Kasumi-1 (cell line): ENCODE measurements at places on chromosomes 11 and 22.

DNA sequence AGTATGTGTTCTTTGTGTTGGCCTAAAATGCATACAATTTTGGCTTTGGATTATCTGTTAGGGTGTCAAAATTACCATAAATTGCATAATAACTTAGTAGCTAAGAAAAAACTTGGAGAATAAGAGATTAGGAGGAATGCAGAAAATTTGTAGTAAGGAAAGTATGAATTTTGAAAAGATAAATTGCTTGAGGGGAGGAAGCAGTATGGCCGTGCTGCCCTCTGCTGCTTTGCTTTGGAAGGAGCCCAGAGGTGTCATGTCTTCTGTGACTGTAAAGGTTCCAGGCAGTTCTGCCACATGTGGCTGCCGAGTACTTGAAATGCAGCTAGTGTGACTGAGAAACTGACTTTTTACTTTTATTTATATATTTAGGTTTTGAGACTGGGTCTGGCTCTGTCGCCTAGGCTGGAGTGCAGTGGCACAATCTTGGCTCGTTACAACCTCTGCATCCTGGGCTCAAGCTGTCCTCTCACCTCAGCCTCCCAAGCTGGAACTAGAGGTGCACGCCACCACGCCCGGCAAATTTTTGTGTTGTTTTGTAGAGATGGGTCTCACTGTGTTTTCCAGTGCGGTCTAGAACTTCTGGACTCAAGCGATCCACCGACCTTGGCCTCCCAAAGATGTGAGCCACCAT lies 1.8 kb downstream of the ADSL start:
- peak; percentile 81 for DNase-seq

GRCh38 chr22:38429499-38430068 lies 25.4 kb downstream of the KCNJ4 start:
- DNase-seq: no peak

GRCh38 chr11:107929611-107930200 lies 1.5 kb downstream of the RAB39A start:
- no peak for DNase-seq

DNA sequence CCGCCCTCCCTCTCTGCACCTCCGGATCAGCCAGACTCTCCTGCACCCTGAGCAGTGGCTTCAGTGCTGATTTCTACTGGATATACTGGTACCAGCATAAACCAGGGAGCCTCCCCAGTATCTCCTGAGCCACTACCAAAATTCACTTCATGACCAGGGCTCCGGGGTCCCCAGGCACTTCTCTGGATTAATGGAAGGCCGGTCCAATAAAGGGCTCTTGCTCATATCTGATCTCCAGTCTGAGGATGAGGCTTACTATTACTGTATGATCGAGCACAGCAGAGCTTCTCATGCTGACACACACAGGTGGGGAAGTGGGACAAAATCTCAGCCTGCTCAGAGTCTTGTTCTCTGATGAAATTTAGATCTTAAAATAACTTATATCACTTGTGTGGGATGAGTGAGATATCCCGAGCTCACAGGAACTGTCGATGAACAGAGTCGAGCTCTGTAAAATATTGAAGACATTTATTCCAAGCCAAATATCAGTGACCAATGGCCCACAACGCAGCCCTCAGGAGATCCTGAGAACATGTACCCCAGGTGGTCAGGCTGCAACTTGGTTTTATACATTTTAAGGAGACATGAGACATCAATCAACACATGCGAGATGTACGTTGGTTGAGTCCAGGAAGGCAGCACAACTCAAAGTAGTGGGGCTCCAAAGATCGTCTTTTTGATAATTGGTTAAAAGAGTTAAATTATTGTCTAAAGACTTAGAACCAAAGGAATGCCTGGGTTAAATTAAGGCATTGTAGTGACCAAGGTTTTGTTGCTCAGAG lies 93.0 kb upstream of the TOP3B start:
- no peak for DNase-seq

DNA sequence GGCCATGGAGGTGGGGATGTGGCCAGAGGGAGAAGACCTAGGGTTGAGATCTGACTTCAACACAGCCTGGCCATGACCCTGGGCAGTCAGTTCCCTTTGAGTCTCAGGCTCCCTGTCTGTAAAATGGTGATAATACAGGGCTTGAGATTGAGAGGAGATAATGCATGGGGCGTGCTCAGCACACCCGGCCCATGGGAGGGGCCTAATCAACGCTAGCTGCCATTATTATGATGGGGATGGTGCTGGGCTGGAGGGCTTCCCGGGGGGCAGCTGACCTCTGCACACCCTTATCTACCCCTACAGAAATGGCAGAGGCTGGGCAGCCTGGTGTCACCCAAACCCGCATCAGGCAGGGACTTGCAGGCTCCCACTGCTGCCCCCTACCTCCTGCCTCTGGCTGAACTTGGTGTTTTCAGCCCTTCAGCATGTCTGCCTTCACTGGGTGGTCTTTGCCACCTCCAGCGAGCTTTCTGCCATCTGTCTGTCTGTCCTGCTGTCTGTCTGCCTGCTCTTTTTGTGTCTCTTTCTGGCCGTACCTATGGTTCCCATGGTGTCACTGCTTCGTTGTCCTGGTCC lies 84.5 kb downstream of the CACNA1I start:
- DNase-seq: no peak

DNA sequence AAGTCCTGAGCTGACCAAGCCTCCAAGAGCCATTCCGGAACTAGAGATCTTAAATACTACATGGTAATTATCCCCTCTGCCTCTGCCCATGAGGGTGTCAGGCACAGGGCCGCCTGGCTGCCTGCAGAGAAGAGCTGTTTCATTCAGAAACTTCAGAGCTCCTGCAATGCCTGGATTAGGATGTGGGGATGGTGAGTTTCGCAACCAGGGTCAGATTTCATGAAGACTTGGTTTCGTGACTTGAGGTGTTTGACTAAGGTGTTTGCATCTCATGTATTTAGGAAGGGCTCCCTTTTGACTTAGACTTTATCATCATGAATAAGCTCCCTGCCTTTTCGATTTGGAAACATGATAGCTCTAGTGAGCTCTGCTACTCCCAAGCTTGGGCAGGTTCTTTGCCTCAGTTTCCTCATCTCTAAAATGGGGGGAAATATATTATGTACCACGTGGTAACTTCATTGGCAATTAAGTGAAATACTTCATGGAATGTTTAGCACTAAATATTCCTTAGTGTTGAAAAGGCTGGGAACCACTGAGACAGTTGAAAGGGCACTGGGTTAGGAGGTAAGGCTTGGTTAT lies 9.1 kb downstream of the TIMP3 start:
- no peak for DNase-seq

- no peak for DNase-seq
These were observed 124.9 kb downstream of the MN1 start for GRCh38 chr22:27676545-27677213.

DNA sequence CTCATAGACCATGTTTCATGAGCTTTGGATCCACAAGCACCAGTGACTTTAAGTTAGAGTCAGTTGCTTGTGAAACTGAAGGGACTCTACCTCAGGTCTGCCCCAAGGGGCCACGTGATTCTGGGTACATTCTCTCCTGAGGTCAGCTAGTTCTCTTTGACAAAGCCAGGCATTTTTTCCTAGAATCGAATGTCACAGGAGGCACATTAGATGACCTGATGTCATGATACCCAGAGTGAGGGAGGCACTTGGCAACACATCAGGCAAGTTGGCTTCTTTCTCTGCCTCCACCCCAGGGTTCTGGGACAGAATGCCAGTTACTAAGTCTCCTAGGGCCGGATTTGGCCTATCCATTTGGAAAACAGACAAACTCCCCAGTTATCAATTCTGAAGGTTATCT lies 93.0 kb downstream of the APIP start:
- no peak for DNase-seq

DNA sequence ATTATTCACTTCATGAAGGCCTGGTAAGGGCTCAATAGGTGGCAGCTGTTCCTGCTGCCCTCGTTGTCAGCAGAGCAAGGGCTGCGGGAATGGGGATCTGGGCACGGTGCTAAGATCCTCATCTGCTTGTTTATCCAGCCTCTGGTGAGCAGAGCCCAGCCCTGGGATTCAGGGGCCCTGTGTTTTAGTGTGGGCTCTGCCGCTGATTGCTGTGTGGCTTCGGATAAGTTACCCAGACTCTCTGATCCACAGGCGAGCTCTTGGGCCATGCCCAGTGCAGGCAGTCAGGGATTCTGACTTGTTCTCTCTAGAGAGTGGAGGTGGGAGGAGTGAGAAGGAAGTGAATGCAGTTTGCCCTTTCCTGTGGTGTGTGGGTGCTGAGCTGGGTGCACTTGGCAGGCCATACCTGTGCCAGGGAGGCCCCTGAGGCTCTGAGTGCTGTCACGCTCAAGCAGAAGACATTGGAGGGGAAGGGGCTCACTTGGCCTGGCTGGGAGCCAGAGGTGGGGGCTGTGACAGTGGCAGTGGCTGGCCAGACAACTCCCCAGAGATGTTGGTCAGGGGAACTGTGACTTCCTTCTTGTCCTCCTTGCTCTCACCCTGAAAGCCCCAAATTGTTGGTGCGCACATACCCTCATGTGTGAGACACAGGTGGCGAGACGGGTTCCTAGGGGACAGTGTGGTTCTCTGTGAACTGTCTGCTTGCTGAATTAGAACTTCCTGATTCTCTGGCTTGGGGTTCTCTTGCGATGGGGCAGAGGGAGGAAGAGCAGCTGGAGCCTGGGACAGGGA lies 43.7 kb downstream of the CD82 start:
- DNase-seq: peak; percentile 33

DNA sequence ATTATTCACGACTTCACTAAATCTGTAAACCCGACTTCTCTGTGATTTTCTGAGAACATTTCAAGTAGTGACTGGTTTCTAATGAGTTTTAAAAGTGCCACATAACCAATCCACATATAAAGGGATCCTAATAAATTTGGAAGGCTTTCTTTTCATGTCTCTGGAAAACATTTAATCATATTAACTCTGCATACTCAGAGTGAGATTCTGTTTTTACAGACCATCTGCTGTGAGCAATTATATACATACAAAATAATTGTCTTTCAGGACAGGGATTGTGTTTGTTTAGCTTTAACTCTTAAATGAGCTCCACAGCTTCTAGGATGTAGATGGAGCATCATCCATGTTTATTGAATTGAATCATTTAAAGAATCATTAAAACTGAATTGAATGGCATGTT lies 65.1 kb downstream of the PRMT3 start:
- DNase-seq: no peak

- DNase-seq: no peak
These were observed 5.4 kb downstream of the PAX6 start for GRCh38 chr11:31805629-31806185.

GRCh38 chr11:112529071-112529470 lies 268.4 kb upstream of the PLET1 start:
- DNase-seq: no peak

DNA sequence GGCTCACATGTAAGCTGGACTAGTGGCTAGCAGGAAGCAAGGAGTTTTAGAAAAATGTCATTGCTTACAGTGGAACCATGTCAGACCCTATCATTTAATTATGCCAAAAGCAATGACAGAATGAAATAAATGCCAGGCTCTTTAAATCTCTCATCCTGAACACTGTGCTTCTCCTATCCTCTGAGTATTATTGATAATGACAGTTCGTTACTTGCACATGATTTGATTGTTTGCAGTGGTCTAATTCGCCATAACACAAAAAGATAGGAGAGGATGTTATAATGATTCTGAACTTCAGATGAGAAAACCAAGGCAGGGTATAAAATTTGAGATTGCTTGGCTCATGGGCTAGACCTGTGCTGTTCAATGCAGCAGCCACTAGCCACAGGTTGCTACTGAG lies 68.2 kb downstream of the FLI1 start:
- DNase-seq: no peak

DNA sequence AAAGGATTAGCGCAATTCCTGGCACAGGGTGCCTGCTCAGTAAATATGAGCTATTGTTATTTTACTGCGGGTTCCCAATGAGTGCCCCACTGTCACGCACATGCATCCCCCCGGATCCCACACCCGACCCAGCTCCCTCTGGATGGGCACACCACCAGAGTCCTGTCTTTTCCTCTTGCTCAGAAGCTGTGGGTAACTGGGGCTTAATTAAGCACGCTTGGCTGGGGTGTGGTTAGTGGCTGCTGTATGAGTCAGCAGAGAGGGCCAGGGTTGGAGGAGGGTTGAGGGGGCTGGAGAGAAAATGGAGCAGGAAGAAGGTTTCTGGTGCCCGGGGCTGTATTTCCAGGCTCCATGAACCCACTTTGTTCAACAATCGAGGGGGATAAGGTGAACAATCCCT lies 30.3 kb upstream of the NECTIN1 start:
- DNase-seq: peak; percentile 17

GRCh38 chr11:120773501-120774031 lies 250.3 kb upstream of the TBCEL start:
- no peak for DNase-seq

DNA sequence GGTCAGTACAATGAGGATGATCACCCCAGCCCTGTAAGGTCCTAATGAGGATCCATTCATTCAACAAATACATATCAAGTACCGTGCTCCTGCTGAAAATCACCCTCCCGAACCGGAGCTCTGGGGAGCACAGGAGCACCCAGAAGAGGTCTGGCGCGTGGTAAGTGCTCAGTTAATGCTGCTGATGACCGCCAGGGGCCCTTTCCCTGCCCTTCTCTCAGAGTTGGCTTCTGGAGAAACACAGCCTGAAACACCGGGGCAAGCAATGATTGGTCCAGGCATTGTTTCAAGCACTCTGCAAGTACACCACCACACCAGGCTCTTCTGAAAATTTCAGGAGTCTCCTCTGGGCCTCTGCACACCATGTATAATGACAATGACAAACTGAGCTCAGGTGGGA lies 3.8 kb upstream of the CCDC86 start:
- no peak for DNase-seq

GRCh38 chr11:61694946-61695706 lies 14.9 kb downstream of the DAGLA start:
- DNase-seq: no peak

- DNase-seq: no peak
These were observed 5.5 kb downstream of the TOLLIP start for GRCh38 chr11:1303973-1304372.

- DNase-seq: no peak
These were observed 3.8 kb downstream of the ATG2A start for GRCh38 chr11:64913171-64913727.

GRCh38 chr11:64539711-64540427 lies 51.2 kb upstream of the SLC22A12 start:
- peak; percentile 27 for DNase-seq

- DNase-seq: no peak
These were observed 2.6 kb upstream of the OR52W1 start for GRCh38 chr11:6196396-6196795.

DNA sequence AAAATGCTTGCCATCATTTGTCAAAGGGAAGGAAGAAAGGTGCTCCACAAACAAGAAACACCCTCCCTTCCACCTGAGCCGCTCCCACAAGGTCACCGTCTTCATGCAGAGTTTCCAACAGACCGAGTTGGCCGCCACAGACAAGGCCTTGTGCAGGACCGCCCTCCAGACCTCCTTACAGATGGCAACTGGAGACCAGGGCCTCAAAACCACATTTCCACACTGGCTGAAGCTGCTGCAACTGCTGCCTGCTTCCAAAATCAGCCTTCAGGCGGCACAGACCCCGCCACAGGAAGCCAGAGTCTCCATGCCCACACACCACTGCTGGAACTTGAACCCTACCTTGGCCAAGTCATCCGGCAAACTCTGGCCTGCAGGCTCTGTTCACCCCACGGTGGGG lies 6.3 kb downstream of the DEAF1 start:
- peak; percentile 92 for DNase-seq

GRCh38 chr11:60221692-60222091 lies 21.2 kb downstream of the MS4A4E start:
- DNase-seq: no peak
